ENCODE measurements at places on chromosomes 16 and 17.

DNA sequence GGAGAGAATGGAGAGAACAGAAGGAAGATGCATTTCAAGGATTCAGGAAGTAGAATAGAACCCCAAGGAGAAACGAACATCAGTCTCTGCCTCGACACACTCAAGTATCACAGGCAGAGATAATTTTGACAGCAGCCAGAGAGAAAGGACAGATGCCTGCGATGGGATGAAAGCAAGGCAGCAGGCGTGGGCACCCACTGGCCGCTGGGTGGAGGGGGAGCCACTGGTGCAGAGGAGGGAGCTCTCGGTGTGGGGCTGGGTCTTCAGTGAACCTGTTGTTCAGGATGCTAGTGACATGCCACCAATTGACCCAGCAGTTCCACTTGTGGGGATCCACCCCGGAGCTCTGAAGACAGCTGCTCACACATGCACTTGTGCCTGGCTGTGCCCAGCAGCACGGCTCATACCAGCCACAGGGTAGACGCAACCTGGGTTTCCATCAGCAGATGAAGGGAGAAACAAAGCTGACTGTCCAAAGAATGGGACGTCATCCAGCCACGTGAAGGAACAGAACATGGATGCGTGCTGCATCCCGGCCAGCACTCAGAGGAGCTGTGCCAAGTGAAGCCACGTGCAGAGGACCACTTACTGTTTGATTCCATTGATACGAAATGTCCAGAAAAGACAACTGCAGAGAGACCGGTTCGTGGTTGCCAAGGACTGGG is 127.0 kb downstream of the BANP start:
- no peak for DNase-seq

DNA sequence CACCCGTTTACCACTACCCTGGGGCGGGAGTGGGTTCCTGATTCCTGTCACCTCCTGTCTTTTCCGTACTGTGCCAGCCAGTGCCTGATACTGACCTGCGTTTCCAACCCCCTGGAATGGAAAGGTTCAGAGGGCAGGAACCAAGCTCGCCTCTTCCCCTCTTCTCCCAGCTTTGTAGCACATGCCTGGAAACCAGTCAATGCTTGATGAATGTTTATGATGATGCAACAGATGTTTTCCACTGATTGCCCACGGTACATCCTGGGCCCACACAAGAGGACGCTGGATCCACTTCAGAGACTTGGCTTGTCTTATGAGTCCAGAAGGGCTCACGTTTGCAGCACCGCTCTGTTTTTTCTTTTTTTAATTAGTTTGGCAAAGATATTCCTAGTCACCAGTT is 262.0 kb downstream of the CPPED1 start:
- DNase-seq, result no peak

- DNase-seq, result no peak
These were observed 40.0 kb downstream of the RFFL start for GRCh38 chr17:35023538-35023937.

DNA sequence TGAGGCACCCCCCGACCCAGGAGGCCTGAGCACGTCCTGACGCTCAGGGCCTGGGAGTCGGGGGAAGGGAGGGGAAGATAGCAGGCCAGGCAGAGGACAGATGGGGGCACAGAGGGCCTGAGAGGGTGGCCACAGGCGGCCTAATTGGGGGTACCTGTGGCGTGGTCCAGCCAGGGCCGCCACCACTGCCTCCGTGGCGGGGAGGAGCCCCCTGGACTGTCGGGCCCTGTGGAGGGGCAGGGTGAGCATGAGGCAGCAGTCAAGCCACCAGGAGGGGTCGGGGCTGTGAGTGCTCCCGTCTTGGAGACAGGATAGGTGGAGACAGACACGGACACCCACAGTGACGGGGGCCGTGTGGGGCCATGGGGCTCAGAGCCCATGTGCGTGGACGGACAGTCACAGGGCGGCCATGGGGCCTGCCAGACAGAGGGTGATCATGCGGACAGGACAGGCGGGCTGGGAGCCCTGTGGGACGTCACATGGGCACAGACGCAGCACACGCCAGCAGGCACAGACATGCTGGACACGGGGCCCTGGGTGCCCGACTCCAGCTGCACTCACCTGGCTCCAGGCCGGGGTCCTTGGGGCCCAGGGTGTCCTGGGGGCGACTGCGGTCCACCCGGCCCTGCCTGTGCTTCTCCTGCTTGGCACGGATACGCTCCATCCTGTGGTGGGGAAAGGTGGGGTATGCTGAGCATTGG is 18.7 kb downstream of the CTU2 start:
- DNase-seq, result no peak

DNA sequence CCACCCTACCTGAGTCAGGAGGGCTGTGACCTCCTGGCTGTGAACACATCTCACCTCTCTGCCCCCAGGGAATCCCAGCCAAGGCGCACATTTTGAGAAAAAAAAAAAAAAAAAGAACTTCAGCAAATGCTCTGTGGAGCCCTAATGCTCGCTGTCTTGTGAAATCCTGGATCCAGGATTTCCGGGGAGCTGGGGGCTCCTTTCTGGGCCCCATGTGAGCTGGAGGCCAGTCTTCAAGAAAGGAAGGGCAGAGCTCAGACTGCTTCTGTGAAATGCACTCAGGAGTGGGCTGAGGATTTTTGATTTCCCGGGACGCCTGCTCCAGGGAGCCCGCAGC is 36.0 kb upstream of the EMP2 start:
- no peak for DNase-seq

DNA sequence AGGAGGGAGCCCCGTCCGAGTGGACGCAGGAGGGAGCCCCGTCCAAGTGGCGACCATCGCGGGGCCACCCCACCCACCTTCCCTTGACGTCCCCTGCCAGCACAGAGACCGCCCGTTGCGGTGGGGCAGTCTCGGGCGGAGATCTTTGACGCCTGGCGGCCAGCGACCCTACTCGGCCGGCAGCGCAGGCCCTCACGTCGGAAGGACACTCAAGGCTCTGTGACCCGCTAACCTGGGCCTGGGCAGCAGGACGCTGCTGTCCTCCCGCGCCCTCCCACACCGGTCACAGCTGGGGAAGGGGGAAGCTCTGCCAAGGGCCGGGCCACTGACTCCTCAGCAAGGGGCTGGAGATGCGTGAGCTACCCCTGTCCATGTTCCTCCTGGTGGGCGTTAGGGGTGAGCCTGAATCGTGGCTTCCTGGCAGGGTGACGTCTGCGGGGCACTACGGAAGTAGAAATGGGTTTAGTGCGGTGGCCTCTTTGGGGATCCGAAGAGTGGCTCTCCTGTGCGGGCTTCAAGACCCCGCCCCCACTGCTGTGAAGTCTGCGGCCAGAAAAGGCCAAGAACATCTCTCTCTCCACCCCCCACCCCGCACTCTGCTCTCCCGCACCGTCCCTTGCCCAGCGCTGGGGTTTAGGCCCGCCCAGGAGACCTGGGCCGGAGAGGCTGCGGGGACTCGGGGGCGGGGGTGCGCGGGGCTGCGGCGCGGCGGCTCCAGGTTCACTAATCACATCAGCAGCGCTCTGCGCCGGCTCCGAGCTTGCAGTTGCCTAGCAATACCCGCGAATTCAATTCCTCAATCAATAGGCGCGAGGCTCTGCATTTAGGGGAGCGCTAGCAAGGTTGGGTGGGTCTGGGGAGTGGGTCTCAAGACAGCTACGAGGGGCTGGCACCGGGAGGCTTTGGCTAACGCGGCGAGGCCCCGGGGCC is 5.8 kb downstream of the CBX8 start:
- DNase-seq, result no peak

DNA sequence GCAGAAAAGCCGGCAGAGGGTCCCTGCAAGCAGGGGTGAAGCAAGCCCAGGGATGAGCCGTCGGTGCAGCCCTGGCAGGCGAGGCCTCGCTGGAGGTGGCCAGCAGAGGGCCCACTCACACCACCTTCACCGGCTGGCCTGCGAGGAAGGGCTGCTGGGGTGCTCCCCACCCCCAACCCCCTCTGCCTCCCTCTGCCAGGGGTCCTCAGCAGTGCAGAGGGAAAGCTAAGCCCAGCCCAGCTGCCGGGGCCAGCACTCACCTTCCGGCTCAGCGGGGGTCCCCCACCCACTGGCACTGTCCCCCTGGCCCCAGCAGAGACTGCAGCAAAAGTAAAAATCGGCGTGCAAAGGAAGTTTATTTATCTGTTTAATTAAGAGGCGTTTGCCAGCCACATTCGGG is 113.4 kb downstream of the ENGASE start:
- no peak for DNase-seq

DNA sequence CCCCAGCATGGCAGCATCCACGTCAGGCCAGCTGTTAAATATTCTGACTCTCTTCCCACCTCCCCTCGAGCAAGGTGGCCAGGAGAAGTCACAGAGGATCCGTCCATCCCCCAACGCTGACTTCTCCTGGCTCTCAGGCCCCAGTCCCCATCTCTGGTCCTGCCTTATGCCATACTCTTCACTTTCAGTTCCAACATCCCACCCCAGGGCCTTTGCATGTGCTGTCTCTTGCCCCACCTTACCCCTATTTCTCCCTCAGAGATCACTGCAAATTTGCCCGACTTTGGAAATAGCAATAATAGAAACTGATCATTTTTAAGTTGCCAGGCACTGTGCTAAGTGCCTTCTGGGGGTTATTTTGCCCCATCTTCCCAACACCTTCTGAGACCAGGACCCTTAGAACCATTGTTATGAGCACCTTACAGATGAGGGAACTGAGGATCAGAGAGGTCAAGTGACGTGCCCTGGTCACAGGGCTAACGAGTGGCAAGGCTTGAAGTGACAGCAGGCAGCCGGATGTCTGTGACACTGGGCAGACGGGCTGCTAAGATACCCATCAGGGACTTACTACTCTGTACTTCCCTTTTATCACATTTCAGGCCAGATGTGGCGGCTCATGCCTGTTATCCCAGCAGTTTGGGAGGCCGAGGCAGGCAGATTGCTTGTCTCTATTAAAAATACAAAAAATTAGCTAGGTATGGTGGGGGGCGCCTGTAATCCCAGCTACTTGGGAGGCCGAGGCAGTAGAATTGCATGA is 17.7 kb downstream of the HID1 start:
- no peak for DNase-seq

DNA sequence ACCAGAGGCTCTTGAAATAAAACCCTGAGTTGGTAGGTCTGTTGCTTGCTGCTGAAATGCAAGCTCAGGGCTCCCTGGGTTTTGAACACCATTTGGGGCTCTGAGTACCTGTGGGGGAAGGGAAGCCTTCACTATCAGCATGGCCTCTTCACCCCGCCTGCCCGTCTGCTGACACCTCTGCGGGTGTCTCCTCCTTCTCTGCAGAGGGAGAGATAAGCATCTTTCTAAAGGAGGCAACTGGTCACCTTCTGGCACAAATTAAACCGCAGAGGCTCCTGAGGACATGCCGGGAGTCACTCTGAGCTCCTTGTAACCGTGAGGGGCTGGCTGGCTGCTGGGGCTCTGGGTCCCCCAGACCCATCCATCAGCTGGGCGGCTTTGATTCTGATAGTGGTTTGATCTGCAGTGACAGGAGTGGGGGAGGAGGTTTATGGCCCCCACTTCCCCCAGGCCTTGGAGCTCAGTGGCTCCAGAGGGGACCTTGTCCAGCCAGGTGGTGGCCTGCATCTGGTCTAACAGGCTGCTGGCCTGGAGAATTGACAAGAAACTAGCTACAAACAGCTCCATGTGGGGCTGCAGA is 123.5 kb downstream of the IRF8 start:
- no peak for DNase-seq

DNA sequence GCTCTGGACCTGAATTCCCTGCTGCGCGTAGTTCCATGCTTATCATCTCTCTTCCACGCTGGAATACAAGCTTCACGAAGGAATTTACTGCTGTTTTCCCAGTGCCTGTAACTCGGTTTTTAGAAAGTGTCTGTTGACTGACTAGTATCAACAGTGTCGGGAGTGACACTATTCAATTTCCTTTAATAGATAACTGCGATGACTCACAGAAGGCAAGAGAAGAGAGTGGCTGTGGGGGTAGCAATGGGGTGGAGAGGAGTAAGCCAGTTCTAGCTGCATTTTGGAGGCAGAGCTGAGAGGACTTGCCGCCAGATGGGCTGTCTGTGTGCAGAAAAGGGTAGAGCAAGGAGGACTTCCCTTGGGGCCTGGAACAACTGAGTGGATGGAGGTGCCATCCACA is 25.2 kb downstream of the B4GALNT2 start:
- DNase-seq, result no peak

DNA sequence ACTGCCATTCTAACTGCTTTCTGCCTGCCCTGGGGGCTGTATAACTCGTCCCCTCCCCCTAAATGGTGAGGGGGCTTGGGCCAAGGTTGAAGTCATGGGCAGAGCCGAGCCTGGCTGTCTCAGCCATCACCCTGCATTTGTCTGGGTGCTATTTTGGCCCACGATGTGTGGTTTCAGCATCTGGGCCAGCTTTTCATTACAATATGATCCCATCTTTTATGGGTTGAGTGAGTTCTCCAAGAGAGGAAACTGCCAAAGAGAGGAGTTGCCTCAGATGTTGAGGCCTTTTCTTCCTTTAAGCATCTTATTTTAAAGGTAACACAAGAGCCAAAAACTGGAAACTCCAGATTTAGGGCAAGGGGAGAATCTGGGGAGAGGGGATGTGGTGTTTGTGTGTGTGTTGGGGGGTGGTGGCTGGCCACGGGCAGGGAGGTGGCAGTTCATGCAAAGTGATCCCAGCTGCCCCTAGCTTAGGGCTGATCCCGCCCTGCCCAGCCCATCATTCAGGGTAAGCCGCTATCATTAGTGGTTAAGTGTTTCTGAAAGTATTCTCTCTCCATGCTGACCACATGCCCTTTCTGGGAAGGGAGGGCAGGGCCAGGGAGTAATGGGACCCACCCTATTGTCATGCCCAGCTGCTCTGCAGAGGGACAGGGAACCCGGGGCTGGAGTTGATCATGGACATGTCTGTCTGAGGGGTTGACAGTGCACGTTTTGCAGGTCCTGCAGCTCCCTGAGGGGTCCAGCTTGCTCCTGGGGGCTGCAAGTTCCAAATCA is 83.2 kb upstream of the CLEC18A start:
- DNase-seq, result no peak

- no peak for DNase-seq
These were observed 9.1 kb upstream of the PLCG2 start for GRCh38 chr16:81770008-81770407.

- no peak for DNase-seq
These were observed 48.3 kb downstream of the ARHGAP23 start for GRCh38 chr17:38476549-38476948.

- DNase-seq, result no peak
These were observed 29.8 kb downstream of the TTYH2 start for GRCh38 chr17:74243013-74243755.

All from NCI-H510A (cell line).